ENCODE measurements at places on chromosomes 11 and 22.

DNA sequence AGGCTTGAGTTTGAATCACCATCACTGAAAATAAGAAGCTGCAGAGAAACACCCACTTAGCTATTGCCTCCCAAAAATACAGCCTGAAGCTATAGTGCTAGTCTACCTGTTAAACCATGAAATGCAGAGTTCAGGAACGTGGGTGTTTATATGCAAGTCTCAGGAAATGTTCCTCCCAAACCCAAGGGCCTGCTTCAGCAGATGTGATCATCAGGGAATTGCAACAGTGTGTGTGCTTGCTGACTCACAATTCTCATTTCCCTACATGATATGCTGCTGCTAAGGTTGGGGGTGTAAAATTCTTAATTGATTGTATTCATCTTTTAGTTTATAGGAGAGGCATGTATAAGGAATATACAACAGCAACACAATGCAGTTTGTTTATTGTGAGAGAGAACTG, 49.6 kb downstream of the NUP98 start:
- no peak for DNase-seq

- DNase-seq, result peak; percentile 13
These were observed 62.3 kb downstream of the PPFIBP2 start for GRCh38 chr11:7575841-7576725.

- DNase-seq, result no peak
These were observed 23.7 kb downstream of the USP47 start for GRCh38 chr11:11865449-11865848.

GRCh38 chr22:20955548-20955947, 11.5 kb upstream of the AIFM3 start:
- DNase-seq, result no peak

GRCh38 chr11:117183724-117184349, 5.3 kb downstream of the SIDT2 start:
- no peak for DNase-seq

- DNase-seq, result no peak
These were observed 12.0 kb upstream of the P2RY6 start for GRCh38 chr11:73260127-73260457.

DNA sequence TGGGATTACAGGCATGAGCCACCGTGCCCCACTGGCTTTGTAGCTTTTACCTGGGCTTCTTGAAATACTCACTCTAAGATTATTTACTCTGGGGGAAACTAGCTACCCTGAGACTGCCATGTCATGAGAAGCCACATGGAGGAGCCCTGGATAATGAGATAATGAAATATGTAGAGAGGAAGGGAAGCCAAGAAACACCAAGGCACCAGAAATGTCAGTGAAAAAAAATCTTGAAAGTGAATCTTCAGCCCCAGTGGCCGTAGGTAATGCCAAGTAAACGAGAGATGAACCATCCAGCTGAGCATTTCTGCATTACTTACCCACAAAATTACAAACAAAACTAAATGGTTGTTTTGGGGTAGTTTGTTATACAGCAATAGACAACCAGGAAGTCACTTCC, 125.6 kb downstream of the APIP start:
- no peak for DNase-seq

GRCh38 chr11:87572881-87573280, 535.1 kb downstream of the TMEM135 start:
- no peak for DNase-seq

DNA sequence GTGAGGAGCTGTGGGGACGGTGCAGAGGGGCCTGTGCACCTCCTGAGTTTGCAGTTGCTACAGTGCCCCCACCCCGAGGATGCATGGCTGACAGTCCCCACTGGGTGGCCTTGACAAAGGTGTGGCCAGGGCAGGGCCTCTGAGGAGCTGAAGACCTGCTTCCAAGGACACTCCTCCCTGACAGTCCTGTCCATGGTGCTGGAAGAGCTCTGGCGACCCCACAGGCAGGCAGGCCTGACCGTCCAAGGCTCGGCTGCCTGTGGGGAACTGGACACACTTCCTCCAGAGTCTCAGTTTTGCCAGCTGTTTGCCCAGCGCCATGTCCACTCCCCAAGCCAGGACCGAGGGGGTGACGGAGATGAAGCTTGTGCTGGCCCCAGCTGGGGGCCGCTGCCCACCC, 32.7 kb downstream of the BRSK2 start:
- DNase-seq, result no peak

- DNase-seq, result no peak
These were observed 8.8 kb downstream of the HOATZ start for GRCh38 chr11:111523343-111523742.

- DNase-seq, result peak; percentile 75
These were observed 7.3 kb upstream of the NCF4 start for GRCh38 chr22:36853407-36854099.

- no peak for DNase-seq
These were observed 201.5 kb downstream of the TBC1D22A start for GRCh38 chr22:46963672-46964545.

All from activated CD4-positive, alpha-beta T cell treated with anti-CD3 and anti-CD28 coated beads for 1 hour (primary cell).